ENCODE measurements at places on chromosomes 4 and X.

DNA sequence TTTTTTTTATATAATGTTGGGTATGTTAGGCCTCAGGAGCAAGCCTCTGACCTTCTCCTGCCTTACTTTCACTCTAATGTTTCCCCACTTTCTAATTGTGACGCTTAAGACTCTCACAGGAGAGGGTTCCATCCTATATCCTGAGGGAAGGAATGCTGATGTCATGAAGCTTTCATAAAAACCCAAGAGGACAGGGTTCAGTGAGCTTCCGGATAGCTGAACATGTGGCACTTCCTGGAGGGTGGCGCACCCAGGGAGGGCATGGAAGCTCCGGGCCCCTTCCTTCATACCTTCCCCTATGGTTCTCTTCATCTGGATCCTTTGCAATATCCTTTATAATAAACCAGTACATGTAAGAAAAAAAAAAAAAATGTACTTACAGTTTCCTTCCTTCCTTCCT is 48.0 kb upstream of the TMPRSS11E start:
- DNase-seq: no peak

DNA sequence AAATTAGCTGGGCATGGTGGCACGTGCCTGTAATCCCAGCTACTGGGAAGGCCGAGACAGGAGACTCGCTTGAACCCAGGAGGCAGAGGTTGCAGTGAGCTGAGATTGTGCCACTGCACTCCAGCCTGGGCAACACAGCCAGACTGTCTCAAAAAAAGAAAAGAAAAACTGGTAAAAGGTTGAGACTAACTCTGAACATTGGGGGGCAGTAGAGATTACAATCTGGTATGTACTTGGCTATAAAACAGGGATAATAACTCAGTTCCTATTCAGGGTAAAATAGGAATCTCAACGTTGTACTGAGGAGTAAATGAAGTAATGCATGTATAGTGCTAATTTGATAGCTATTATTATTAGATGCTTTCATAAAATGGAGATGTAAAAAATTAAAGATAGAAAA is 12.5 kb upstream of the KLF8 start:
- no peak for DNase-seq

- DNase-seq: peak; percentile 55
These were observed 77.1 kb downstream of the ZFYVE28 start for GRCh38 chr4:2341261-2341841.

GRCh38 chrX:110341189-110342035 is 17.2 kb upstream of the RTL9 start:
- DNase-seq: no peak

DNA sequence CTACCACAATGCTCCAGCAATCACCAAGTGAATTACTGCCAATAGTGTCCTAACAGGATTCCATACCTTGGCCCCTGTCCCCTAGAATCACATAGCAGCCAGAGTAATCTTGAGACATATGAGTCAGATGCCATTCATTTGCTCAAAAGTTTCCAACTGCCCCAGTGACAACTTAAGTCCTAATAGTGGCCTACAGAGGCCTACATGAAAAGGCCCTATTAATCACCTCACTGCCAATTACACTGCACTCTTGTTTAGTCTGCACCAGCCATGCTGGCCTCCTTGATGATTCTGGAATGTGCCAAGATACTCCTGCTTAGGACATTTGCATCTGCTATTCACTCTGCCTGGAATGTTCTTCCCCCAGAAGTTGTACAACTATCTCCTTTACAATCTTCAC is 130.7 kb downstream of the NR3C2 start:
- DNase-seq: no peak

- no peak for DNase-seq
These were observed 254.5 kb upstream of the ADGRL3 start for GRCh38 chr4:60945641-60946040.

DNA sequence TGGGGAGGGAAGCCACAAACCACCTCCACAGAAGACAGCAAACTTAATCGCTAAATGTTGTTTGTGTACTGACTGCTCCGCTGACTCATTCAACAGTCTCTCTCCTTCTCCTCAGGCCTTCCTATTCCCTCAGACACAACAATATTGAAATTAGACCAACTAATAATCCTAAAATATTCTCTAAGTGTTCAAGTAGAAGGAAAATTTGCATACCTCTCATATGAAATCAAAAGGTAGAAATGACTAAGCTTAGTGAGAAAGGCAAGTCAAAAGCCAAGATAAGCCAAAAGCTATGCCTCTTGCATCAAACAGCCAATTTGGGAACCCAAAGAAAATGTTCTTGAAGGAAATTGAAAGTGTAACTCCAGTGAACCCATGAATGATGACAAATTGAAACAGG is 75.7 kb upstream of the ARHGAP24 start:
- DNase-seq: no peak

GRCh38 chr4:48370260-48371134 is 29.2 kb downstream of the SLAIN2 start:
- DNase-seq: no peak

DNA sequence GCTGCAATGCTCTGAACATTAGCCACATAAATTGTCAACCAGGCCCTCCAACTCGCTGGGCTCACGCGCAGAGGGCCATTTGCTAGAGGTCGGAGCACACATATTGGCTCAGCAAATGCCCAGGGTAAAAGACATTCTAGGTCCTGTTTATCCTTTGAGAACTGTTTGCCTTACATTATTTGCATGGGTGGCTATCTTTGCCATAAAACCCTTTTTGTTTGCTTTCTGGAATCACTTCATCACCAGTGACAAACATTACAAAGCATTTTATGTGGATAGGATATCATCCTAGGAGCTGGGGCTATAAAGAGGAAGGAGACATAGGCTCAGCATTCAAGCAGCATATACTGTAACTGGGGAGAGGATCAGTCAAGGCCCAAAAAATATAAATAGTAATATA is 149.2 kb upstream of the RAI2 start:
- no peak for DNase-seq

GRCh38 chrX:107577933-107578332 is 50.4 kb upstream of the PRPS1 start:
- no peak for DNase-seq

DNA sequence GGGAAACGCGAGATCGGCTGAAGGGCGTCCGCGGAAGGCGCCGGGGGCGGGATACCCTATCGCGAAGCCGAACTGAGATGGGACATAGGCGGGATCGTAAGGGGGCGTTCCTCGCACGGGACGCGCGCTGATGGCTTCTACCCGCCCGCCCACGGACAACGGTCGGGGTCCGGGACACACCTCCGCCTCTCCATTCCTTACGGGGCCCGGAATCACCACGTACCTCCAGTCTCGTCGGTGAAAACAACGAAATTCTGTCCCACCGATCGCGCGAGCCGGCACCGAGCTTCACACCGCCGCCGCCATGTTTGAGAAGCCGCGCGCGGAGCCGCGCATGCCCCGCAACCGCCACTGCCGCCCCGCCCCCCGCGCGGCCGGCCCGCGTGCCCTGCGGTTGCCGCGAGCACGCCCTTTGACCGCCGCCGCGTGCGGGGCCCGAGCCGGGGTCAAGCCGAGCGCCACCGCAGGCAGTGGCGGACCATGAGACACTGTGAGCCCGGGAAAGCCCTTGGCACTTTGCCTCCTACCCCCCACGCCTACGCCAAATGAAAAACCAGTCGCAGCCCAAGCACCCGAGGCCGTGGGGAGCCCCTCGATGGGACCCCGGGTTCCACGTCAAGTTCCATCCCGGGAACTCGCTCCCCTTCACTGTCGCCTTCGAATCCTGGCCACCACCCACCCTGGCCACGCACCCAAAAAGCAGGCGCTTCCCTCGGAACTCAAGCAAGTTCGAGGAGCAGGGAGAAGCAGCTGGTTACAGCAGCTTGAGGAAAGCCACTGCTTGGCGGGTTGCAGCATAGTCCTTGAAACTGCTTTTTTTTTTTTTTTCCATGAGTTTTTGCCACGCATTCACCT is at the start of gene SCML2:
Gene SCML2 (minus strand): TSS at position 320 of the 855 bp plus-strand sequence. CDS start 20,617 bp downstream, outside the sequence.
- DNase-seq: no peak

DNA sequence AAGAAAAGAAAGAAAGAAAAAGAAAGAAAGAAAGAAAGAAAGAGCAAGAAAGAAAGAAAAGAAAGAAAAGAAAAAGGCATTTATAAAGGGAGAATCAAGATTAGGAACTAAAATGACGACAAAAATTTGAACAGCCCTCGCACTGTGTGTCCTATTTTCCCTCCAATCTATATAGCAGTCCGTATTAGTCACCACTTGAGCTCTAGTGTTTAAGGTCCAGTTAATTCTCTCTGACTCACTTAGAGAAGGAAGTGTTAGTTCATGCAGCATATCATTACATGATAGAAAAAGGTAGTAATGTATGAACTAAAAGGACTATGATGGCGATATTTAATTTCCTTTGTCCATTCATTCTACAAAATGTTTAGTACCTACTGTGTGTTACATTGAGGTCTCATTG is 122.7 kb downstream of the CBLL2 start:
- DNase-seq: no peak

DNA sequence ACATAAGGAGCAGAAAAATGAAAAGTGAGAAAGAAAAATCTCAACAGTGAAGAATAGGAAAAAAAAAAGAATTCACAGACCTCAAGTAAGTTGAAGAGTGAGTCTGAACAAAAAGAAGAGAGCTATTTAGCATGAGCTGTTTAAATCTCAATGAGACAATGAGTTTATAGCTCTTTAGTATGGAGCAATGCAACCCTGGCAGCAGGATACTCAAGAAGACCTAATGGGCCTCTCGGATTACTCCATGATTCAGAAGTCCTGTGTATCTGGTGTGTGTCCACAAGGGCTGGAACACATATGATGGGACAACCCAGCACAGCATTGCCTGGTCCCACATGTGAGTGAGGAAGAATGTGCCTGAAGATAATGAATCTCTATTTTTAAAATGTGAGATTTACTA is 563.1 kb upstream of the INTU start:
- no peak for DNase-seq

DNA sequence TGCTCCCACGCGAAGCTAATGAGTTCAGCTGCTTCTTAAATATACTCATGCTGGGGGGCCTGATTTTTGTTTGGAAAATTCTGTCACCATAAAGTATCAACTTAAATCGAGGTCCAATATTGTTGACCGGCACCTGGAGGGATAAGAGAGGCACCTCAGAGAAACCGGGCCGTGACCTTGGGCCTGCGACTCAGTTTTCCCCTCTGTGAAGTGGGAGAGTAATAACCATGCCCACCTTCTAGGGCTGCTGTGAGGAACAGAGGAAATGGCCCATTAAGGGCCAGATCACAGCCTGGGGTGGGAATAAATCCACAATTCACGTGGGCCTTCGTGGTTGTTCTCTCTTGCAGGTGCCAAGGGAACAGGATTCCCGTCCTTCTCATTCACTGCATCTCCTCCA is 39.4 kb downstream of the ZBTB49 start:
- no peak for DNase-seq

- DNase-seq: no peak
These were observed 69.1 kb downstream of the TET2 start for GRCh38 chr4:105215609-105216313.
